ENCODE measurements at places on chromosomes 7 and 10. TPM values are rescaled to one million over a fixed set of nuclear protein-coding genes. Genes with fewer than 3 reads are reported as not detected.

OPALIN gene
- total RNA-seq: not detected

TMEM60 gene
- total RNA-seq: 11.1 TPM

PAPOLB gene
- total RNA-seq: not detected

FRMPD2 gene
- total RNA-seq: not detected

EVX1 gene
- not detected for total RNA-seq

SLC13A1 gene
- total RNA-seq: not detected

ZMIZ2 gene
- 86.5 TPM for total RNA-seq
